ENCODE measurements at places on chromosomes 3 and 15. TPM values are rescaled to one million over a fixed set of nuclear protein-coding genes. Genes with fewer than 3 reads are reported as not detected.

GRCh38 chr3:127964053-127964452 is 49.0 kb downstream of the KBTBD12 start:
- no peak overlapping the region for H3K27ac ChIP-seq
- H3K36me3 ChIP-seq = no peaks in the 10 kb centered on the region
- no peak overlapping the region for H3K4me3 ChIP-seq
- DNase-seq = no peak

- H3K4me1 ChIP-seq = peaks cover 74% of the 10 kb centered on the region
- H3K27me3 ChIP-seq = peaks cover 2% of the 10 kb centered on the region
- H3K36me3 ChIP-seq = no peaks in the 10 kb centered on the region
These were observed 40.4 kb downstream of the BHLHE40 start for GRCh38 chr3:5019411-5020241.

TGM5 gene
- total RNA-seq = 0.22 TPM

- DNase-seq = no peak
- H3K4me1 ChIP-seq = peaks cover 5% of the 10 kb centered on the region
- H3K27me3 ChIP-seq = peaks cover 2% of the 10 kb centered on the region
These were observed 50.7 kb downstream of the UMPS start for GRCh38 chr3:124780761-124781475.

GRCh38 chr3:99172736-99173657 is 271.5 kb upstream of the DCBLD2 start:
- no peak overlapping the region for H3K27ac ChIP-seq
- H3K4me1 ChIP-seq = no peaks in the 10 kb centered on the region
- no peak overlapping the region for H3K4me3 ChIP-seq
- DNase-seq = peak; percentile 55

DNA sequence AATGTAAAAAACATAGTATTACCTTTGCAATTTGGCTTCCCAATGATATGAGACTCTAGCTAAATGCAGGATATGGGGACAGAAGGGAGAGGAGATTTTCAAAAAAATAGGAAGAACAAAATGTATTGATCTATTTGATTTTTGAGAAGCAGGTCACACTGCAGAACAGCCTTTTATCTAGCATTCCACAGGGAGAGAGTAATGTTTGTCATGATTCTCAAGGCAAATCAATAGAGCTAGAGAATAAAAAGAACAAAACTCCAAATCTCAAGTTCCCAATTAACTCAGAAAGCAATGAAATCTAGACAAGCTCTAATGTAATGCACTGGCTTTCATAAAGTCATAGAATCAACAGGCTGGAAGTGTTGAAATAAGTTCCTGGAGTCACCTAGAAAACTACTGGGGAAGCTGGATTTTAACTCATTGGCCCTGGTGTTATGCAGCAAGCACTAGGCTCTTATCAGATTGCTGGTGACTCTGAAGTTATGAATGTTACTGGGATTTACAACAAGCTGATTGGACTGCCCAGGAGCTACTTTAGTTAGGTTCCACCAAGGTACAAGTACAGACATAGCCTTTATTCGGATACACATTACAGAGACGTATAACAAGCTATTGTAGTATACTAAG is 442.8 kb downstream of the FGF12 start:
- H3K27ac ChIP-seq = no peak overlapping the region
- no peak overlapping the region for H3K4me3 ChIP-seq
- no peaks in the 10 kb centered on the region for H3K4me1 ChIP-seq
- DNase-seq = no peak

DNA sequence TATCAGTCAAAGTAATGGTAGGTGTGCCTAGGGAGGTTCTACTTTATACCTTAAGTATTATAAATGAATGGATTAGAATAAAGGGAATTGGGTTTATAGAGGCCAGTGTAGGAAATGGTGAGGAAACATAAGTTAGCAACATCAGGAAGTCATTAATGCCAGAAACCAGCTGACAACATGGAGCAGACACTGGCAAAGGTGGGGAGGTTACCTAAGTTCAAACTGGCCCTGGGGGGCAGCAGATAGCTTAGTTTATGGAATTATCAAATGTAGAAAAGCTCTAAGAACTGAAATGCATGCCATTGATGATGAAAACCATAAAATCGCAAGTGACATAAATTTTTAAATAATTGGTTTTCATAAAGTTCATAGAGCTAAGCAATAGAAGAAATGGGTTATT is 498.6 kb downstream of the NAALADL2 start:
- no peak for DNase-seq
- H3K27me3 ChIP-seq = no peaks in the 10 kb centered on the region
- H3K4me3 ChIP-seq = no peak overlapping the region
- H3K36me3 ChIP-seq = no peaks in the 10 kb centered on the region
- H3K27ac ChIP-seq = no peak overlapping the region

BNC1 gene
- total RNA-seq = not detected

- H3K4me1 ChIP-seq = no peaks in the 10 kb centered on the region
- no peak overlapping the region for H3K4me3 ChIP-seq
- H3K27ac ChIP-seq = no peak overlapping the region
- H3K36me3 ChIP-seq = no peaks in the 10 kb centered on the region
These were observed 6.5 kb downstream of the CPEB1 start for GRCh38 chr15:82640672-82641071.

- H3K36me3 ChIP-seq = no peaks in the 10 kb centered on the region
- DNase-seq = no peak
- H3K4me1 ChIP-seq = peaks cover 23% of the 10 kb centered on the region
- H3K4me3 ChIP-seq = no peak overlapping the region
These were observed 104.3 kb downstream of the CD47 start for GRCh38 chr3:107986505-107986904.

DNA sequence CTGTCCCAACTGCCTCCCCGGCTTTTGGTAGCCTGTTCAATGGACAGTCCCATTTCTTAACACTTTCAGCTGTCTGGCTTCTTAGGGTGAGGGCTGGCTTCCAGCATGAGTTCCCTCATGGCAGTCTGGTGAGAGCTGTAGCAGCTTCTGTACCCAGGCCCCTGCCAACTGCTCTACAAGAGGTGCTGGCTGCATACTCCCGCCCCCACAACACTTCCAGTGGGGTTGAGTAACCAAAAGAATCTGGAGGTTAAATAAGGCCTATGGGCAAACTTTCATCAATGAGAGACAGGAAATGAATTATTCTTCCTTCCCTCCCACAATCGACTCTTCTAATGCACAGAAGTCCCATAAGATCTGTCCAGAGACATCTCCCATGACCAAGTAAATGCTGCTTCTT is 145.0 kb downstream of the NEK10 start:
- no peak overlapping the region for H3K27ac ChIP-seq
- H3K27me3 ChIP-seq = peaks cover 2% of the 10 kb centered on the region
- no peak for DNase-seq
- peaks cover 8% of the 10 kb centered on the region for H3K4me1 ChIP-seq
- H3K4me3 ChIP-seq = no peak overlapping the region

DNA sequence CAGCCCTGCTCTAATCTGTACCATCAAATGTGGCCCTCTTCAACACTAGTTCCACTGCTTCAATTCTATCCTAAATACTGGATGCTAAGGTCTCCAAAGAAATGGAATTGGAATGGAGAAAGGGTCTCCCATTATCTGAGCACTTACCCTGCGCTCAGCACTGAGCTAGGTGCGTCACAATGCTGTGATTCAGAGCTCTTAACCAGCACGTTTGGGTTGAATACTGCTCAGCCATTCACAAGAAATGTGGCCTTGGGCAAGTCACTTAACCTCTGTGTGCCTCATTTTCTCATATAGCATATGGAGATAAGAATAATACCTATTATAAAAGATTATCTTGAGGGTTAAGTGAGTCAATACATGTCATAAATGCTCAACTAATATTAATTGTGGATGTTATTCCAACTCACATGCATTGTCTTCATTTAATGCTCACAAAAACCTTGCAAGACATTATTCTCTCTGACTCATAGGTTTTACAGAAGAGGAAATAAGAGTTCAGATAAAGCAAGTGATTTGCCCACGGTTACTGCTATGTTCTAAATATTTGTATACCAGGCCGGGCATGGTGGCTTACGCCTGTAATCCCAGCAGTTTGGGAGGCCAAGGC is 27.4 kb upstream of the SRGAP3 start:
- no peak for DNase-seq
- no peak overlapping the region for H3K4me3 ChIP-seq
- H3K36me3 ChIP-seq = no peaks in the 10 kb centered on the region

GOLGA8G gene
- total RNA-seq = not detected

DNA sequence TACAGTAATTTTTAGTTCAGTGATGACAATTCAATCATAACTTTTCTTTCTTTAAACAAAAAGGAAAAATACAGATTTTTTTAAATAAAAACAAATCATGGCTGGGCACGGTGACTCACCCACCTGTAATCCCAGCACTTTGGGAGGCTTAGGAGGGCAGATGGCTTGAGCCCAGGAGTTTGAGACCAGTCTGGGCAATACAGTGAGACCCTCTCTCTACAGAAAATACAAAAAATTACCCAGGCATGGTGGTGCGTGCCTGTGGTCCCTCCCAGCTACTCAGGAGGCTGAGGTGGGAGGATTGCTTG is 25.6 kb upstream of the ATG7 start:
- no peak for DNase-seq
- no peak overlapping the region for H3K27ac ChIP-seq
- peaks cover 10% of the 10 kb centered on the region for H3K27me3 ChIP-seq

DNA sequence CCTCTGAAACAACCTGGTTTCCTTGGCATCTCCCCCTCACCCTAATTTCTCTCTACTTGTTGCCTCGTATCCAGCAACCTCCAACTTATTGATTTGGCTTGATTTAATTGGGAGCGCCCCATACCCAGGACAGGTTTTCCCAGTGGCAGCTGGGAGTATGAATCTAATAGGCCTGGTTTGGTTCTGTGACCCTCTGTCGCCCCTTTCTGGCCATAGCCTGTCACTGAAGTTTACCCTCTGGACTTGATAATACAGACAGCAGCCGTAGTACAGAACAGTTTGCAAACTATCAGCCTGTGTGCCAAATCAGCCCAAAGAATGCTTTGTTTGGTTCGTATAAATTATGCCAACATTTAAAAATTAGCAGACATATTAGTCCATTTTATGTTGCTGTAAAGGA is 525.1 kb upstream of the GOLIM4 start:
- H3K4me1 ChIP-seq = no peaks in the 10 kb centered on the region
- no peak overlapping the region for H3K4me3 ChIP-seq
- no peak for DNase-seq

Measured in activated CD8-positive, alpha-beta T cell treated with anti-CD3 and anti-CD28 coated beads for 36 hours (primary cell).